ENCODE measurements at places on chromosomes 2 and 18.

DNA sequence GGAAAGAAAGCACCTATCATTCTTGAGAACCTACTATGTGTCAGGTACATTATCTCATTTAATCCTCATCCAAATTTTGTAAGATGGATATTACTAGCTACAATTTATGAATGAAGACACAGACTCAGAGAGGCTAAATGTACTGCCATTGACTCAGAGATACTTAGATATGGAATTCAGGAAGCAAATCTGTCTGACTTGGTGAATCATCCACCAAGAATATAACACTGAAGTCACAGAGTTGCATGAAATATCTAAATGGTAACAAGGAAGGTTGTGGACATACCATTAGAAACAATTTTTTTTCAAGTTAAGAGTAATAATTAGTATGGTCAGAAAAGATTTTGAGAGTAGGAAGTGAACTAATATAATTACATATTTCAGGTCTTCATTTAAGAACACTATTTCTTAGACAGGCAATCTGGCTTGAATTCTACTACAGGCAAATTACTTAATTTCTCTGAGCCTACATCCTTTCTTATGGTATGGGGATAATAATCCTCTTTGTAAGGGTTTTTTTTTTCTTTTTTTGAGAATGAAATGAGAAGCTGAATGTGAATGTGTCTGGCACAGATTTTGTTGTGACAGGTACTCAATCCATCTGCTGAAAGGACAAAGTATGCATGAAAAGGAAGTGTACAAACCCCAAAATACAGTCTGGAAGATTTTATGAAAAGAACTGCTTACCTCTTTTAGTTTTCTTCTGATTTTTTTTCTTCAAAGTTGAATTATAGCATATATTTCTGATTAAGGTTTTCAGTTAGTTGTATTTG, 14.8 kb upstream of the C2orf66 start:
- no peak for DNase-seq

GRCh38 chr18:41732356-41732755, 222.7 kb upstream of the PIK3C3 start:
- no peak for DNase-seq

DNA sequence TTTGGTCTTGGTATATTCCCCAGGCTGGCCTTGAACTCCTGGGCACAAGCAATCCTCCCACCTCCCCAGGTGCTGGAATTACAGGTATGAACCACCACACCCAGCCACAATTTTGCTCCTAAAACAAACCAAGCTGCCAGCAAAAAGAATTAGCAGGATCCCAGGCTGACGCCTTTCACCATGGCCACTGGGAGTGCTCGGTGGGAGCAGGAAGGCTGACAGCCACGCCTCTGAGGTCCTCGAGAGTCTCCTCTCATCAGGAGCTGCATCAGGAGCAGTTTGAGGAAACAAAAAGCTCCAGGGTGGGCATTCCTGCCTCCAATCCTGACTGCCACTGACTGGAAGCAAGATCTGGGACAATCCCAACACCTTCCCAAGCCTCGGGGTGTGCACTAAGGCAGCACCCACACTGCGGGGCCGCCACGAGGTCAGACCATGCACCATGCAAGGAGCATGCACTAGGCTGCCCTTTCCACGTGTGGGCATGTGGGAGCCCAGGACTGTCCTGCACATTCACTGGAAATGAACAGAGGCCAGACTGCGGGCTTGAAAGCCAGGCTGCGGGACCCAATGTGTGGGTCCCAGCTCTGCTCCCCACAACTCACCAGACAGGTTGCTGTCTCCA, 51.4 kb downstream of the TFCP2L1 start:
- DNase-seq, result no peak

- no peak for DNase-seq
Observed at GRCh38 chr18:22307528-22307927, 110.2 kb downstream of the CTAGE1 start.

DNA sequence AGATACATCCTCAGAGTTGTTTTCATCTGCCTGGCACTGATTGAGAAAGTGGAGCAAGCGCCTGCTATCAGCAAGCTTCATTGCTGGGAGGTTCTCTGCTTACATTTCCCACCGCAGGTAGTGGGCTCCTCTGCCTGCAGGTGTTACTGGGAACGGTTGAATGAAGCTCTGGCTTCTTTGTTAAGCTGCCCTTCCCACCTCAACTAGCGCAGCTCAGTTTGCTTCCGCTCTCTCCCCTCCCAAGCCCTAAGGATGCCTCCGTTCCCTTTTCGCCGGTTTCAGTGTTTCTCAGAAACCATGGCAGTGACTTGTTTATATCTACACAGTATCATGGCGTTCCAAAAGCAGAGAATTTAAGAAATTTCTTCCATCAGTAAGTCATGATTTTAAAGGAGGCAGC, 72.2 kb upstream of the B3GNT7 start:
- no peak for DNase-seq

All from natural killer cell (primary cell).